ENCODE measurements at places on chromosomes 12 and 14. TPM values are rescaled to one million over a fixed set of nuclear protein-coding genes. Genes with fewer than 3 reads are reported as not detected.

The TAS2R8 gene
- total RNA-seq = not detected

The HOTAIR gene
- not detected for total RNA-seq

The EFCAB11 gene
- total RNA-seq = 3.4 TPM

The DTX3 gene
- 47.4 TPM for total RNA-seq

The SMCO2 gene
- 0.90 TPM for total RNA-seq

The RTL1 gene
- not detected for total RNA-seq

The GLIPR1L1 gene
- total RNA-seq = not detected

The KCNA5 gene
- 84.7 TPM for total RNA-seq

The ADAMTS20 gene
- not detected for total RNA-seq

The KIAA0586 gene
- total RNA-seq = 18.5 TPM
